GM10248 (cell line): ENCODE measurements at places on chromosomes 1 and 21.

DNA sequence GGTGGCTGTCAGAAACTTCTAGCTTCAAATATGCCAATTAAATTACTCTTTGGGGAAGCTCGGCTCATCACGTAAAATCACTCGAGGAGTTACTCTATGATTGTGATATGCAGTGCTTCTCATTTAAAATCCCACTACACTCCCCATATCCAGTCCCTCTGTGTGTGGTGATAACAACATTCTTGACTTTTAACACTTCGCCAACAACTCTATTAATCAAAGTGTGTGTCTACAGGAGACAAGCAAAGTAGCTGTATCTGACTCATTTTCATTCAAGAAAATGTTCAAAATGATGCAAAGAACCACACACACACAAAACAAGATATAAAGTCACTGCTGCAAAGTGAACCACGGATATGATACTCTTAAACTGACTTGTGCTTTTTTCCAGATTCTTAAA is 341.3 kb downstream of the DSCAM start:
- no peak for DNase-seq

DNA sequence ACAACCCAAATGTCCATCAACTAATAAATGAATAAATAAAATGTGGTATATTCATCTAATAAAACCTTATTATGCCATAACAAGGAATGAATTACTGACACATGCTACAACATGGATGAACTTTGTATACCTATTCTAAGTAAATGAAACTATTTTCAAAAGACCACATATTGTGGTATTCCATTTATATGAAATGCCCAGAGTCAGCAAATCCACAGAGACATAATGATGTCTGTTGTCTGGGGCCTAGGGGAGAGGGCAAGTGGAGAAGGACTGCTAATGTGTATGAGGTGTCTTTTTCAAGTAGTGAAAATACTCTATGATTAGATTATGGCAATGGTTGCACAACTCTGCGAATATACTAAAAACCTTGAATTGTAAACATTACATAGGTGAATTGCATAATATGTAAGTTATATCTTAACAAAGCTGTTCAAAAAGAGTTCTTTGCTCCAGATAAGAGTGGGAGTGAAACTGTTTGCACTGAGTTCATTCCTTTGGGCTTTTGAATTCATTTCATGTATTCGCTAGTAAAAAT is 464.2 kb downstream of the NUF2 start:
- no peak for DNase-seq

DNA sequence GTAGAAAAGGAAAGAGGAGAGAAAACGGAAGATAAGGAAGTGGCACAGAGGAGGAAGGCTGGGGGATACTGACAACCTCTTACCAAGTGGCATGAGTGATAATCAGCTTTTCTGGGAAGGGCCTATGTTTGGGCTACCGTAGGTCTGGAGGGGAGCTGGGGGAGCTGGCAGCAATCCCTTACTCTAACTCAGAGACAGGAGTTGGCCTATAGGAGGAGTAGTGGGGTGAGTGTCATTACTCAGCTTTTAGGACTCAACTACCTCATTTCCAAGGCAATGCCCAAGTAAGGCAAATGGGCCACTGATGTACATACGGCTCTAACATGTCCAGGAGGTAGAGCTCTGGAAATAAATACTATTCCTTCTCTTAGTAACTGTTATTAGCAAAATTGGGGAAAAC is 48.7 kb upstream of the DMRTA2 start:
- no peak for DNase-seq

GRCh38 chr1:175633801-175634200 is 109.6 kb downstream of the TNR start:
- DNase-seq, result no peak

DNA sequence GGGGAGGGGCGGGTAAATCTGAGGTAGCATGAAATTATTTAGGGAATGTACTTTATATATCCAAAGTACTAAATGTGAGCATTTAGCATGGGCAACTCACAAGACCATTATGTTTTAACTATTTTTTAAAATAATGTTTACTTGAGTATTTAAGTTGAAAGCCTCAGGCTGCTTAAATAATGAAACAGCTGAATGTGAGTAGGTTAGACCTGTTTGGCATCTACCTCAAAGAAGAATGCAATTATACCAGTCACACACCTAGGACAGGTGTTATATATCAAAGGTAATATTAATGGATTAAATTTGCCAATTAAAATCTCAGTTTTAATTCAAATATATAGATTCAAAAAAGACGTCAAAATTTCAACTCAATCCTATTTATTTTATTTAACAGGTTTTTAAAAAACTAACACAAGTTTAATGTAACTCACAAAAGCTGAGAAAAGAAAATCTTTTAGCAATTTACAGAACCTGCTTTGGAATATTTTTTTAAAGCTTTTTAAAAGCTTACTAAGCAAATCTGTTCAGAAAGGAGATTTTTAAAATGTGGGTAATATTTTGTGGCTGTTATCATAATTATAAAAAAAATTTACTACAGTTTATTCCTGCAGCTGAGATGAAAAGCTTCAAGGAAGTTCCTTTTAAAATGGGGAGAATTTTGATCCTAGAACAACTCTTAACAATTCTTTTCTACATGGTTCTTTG is 104.6 kb upstream of the LBR start:
- no peak for DNase-seq

- DNase-seq, result peak; percentile 65
These were observed 21.3 kb downstream of the UROD start for GRCh38 chr1:45033356-45033755.

GRCh38 chr1:224815647-224816046 is 113.8 kb upstream of the DNAH14 start:
- DNase-seq, result no peak

DNA sequence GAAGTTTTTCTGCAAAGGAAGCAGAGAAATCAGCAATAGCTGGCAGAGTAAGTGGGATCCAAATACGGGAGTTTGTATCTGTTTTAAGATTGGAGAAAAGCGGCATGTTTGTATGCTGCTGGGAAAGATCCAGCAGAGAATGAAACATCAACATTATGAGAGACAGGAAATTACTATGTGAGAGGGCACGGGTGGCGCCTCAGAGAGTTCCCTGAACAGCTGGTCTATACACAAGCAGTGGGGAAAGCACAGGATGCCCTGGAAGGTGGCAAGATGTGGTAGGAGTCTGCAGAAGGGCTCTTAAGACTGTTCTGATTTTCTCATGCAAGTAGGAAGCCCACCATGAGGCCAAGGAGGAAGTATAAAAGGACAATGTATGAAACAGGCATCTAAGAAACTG is 130.4 kb downstream of the RERE start:
- DNase-seq, result no peak

- no peak for DNase-seq
These were observed 37.3 kb upstream of the LGALS8 start for GRCh38 chr1:236486356-236487002.

- DNase-seq, result peak; percentile 76
These were observed 3.1 kb downstream of the TACSTD2 start for GRCh38 chr1:58573705-58574591.

- no peak for DNase-seq
These were observed 524.4 kb downstream of the DPYD start for GRCh38 chr1:97396463-97396862.

- peak; percentile 78 for DNase-seq
These were observed 2.7 kb downstream of the TMEM200B start for GRCh38 chr1:29120947-29121485.

DNA sequence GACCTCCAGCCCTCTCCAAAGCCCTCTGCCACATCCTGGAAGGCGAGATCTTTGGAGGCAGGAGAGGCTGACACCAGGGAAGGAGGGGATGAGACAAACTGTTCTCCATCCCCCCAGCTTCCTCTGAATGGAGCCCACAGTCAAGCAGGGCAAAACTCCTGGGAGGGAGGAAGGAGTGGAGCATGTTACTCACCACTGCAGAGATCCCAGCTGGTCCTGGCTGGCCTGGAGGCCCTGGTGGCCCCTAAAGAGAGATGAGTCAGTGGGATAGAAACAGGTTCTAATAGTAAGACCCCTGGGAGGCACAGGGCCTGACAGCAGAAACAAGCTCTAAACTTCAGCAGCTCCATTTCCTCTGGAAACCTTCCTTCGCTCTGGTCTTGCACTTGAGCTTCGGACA is 14.0 kb upstream of the PEF1 start:
- no peak for DNase-seq

- DNase-seq, result no peak
These were observed 2.7 kb downstream of the SLX9 start for GRCh38 chr21:44942566-44942965.

- no peak for DNase-seq
These were observed 543.1 kb upstream of the ZRANB2 start for GRCh38 chr1:71623888-71624287.

GRCh38 chr21:45471525-45472221 is 66.7 kb downstream of the COL18A1 start:
- no peak for DNase-seq

GRCh38 chr1:74733604-74734484 is 892 bp downstream of the TYW3 start:
- DNase-seq, result peak; percentile 53

GRCh38 chr1:229889031-229889517 is 178.0 kb upstream of the GALNT2 start:
- no peak for DNase-seq

DNA sequence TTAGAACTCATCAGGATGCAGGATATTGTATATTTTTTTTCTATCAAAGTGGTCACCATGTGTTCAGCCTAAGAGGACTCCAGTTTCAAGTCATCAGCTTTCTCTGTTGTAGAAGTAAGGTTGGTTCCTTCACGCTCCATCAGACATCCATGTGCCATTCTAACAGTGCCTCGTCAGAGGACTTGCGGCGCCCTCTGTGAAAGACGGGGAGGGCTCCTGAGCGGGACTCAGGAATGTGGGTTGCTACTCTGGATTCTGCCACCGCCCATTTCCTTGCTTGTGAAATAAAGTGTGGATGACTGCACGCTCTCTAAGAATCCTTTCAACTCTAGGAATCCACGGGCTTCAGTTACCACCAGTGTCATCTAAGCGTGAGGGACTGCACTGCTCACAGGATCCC is 593.5 kb downstream of the KIF26B start:
- DNase-seq, result no peak

DNA sequence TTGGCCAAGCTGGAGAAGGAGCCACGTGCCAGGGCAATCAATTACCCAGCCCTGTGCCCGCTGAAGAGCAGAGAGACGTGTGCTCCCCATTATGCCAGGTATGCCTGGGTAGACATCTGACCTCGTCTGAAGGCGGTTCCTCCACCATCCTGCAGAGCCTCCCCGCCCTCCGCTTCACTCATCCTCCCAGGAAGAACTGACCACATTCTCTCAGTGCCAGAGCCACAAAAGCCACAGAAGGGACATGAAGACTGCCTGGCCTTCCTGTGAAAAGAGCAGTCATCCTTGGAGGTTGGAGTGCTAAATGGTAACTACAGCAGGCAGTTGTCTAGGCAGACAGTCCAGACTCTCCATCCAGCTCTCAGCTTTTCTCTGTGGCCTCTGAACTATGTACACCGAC is 12.0 kb downstream of the SYT2 start:
- DNase-seq, result no peak

GRCh38 chr1:2525572-2525919 is 850 bp downstream of the PANK4 start:
- DNase-seq, result no peak

- no peak for DNase-seq
These were observed 104.0 kb downstream of the ZNF281 start for GRCh38 chr1:200305806-200306205.
